ENCODE measurements at places on chromosomes 6 and 20. TPM values are rescaled to one million over a fixed set of nuclear protein-coding genes. Genes with fewer than 3 reads are reported as not detected.

Gene DDAH2
- 62.5 TPM for total RNA-seq

DNA sequence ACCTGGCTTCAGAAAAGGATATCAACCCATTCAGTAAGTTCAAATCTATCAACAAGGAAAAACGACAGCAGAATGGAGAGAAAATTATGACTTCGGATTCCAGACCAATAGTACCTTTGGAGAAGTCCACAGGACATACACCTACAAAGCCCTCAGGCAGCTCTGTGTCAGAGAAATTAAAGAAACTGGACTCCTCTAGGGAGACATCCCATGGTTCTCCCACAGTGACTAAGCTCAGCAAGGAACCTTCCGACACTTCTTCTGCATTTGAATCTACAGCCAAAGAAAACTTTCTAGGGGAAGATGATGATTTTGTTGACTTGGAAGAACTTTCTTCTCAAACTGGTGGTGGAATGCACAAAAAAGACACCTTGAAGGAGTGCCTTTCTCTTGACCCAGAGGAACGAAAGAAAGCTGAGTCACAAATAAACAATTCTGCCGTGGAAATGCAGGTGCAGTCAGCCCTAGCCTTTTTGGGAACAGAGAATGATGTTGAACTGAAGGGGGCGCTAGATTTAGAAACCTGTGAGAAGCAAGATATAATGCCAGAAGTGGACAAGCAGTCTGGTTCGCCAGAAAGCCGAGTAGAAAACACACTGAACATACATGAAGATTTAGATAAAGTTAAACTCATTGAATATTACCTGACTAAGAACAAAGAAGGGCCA, 67.4 kb upstream of the HINT3 start:
- no peak overlapping the region for H3K4me3 ChIP-seq
- no peaks in the 10 kb centered on the region for H3K4me1 ChIP-seq
- H3K27ac ChIP-seq: no peak overlapping the region

Gene MYLK2
- 3.1 TPM for total RNA-seq

DNA sequence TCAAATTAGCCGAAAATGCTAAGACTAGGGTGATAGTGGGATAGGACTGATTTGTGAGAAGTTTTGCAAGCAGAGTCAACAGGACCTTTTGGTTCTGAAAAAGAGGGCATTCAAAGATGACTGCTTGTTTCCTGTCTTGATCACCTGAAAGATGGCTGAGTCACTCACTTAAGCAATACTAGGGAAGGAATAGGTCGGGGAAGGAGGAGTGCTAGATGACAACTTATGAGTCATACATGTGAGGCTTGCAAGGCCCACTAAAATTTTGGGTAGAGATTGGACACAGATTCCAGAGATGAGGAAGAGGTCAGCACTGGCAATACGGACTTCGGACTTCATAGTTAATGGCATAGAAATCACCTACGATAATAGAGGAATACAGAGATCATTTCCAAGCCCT, 89.2 kb downstream of the FAM83B start:
- no peaks in the 10 kb centered on the region for H3K36me3 ChIP-seq
- H3K27me3 ChIP-seq: no peaks in the 10 kb centered on the region
- H3K4me3 ChIP-seq: no peak overlapping the region
- no peak overlapping the region for H3K27ac ChIP-seq

Gene MLN
- total RNA-seq: not detected

- DNase-seq: no peak
- H3K36me3 ChIP-seq: no peaks in the 10 kb centered on the region
- H3K27ac ChIP-seq: no peak overlapping the region
- H3K4me1 ChIP-seq: peaks cover 3% of the 10 kb centered on the region
- H3K4me3 ChIP-seq: no peak overlapping the region
Observed at GRCh38 chr6:11025921-11026635, 18.0 kb downstream of the ELOVL2 start.

DNA sequence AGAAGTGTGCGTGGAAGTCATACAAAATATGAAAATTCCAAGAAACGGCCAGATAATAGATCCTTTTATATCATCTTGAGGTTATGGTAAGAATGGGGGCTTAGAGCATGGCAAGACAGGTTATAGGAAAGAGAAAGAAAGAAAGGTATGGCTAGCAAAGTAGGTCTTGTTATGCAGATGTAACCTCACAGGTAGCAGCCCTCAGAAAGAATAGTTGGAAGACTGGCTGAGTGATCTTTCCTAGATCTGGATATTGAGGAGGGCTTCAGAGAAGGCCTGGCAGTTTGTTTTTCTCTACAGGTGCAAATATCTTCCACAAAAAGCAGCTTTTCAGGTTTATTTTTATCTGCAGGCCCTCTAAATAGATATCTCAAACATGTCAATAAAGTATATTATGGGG, 679.5 kb downstream of the KHDRBS2 start:
- no peak for DNase-seq
- no peaks in the 10 kb centered on the region for H3K36me3 ChIP-seq
- H3K27me3 ChIP-seq: no peaks in the 10 kb centered on the region
- H3K4me1 ChIP-seq: no peaks in the 10 kb centered on the region
- H3K4me3 ChIP-seq: no peak overlapping the region
- no peak overlapping the region for H3K27ac ChIP-seq
